ENCODE measurements at places on chromosomes 13 and 19.

- DNase-seq = no peak
Observed at GRCh38 chr13:30943881-30944280, 11.4 kb downstream of the TEX26 start.

DNA sequence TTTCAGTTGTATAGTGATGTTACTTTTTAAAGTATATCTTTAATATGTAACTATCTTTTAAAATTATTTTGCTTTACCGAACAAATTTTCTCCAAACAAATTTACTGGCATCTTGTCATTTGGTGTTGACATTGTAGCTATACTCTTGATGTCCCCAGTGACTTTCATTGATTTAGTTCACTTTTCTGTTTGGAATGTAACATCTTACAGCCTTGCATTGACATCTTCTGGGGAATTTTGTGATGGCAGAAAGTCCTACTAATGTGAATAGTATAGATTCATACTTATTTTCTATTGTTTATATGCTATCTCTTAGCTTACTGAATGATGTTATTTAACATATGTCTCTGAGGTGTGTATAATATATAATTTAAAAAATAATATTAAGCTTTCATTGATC, 800.9 kb upstream of the ATXN8OS start:
- DNase-seq = no peak

- DNase-seq = no peak
Observed at GRCh38 chr13:36131222-36131930, at the start of gene DCLK1. DCLK1 (minus strand) TSS chr13:36131382.

- no peak for DNase-seq
Observed at GRCh38 chr19:3024870-3025548, 4.1 kb downstream of the TLE2 start.

- no peak for DNase-seq
Observed at GRCh38 chr13:51549050-51549449, 35.2 kb upstream of the WDFY2 start.
